Stimulated activated CD8-positive, alpha-beta memory T cell treated with anti-CD3 and anti-CD28 coated beads, Interleukin-4, amount 100 ng/mL, for 1 hour (primary cell): ENCODE measurements at places on chromosomes 12 and 14.
A peak's percentile ranks its signal among the peaks of the same experiment; 100 is the strongest.

DNA sequence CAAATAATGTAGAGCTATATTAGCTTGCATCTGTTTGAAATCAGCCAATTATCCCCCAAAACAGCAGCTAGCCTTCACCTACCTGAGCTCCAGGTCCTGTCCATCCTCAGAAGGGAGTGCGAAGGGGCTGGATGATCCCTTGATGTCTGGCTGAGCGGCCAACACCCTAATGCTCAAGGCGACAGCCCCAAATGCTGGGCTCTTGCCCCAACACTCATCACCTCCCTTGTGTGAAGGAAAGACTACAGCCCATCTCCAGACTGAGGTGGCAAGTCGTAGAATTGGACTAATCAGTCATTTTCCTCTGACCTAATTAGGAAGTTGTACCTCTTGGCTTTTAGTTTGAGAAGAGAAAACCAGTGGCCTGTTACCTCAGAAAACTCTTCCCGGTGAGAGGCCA lies 16.3 kb upstream of the MDM1 start:
- no peak for DNase-seq

DNA sequence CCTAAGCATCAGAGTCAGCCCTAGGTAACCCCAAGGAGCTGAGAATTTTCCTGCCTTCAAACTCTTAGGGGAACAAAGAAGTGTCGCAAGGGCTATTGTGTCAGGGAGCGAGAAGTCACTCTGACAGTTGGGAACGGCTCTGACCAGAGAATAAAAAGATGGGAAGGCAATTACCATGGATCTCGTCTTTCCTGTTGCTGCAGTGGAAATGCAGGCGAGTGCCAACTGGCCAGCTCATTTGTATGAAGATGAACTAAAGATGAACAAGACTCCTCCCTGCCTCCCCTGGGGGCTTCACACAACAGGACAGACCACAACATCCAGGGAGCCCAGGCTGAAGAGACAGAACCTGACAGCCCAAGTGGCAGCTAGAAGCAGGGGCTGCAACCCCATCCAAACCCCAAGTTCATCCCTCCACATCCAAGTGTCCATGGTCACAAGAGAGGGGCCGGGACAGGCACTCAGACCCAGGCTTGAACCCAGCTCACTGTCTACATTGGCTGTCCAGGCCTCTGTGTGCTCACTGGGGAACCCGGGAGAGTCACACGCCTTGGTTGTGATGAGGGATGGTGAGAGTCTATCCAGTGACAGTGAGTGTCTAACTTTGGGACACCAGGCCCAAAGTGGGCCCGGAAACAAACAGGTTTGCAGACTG lies 322.4 kb downstream of the BCL11B start:
- no peak for DNase-seq

- no peak for DNase-seq
These were observed 10.2 kb downstream of the RCOR1 start for GRCh38 chr14:102602421-102603292.

DNA sequence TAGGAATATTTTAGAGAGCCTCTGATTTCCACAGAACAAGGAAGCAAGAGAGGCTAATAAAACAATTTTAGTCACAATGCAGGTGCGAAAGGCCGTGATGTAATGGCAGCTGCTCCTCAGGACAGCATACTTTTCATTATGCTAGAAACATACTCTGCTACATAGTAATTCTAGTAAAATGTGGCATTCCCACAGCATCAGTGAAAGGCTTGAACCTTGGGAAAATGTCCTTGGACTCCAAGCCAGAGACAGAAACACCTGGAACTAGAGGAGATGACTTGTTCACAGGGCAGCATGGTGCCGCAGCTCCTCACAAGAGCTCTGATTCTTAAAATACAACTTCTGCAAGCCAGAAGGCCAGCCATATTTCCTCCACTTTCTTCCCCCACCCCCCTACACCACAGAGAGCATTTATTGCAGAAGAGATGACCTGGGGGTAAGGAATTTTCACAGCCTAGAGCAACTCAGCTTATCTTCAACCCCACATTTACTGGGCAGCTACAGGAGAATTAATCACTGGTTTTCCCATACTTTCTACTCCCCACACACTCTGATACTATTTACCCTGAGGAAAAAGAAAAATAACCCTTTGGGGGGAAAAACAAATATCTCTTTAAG lies 15.8 kb downstream of the ABCC9 start:
- no peak for DNase-seq

DNA sequence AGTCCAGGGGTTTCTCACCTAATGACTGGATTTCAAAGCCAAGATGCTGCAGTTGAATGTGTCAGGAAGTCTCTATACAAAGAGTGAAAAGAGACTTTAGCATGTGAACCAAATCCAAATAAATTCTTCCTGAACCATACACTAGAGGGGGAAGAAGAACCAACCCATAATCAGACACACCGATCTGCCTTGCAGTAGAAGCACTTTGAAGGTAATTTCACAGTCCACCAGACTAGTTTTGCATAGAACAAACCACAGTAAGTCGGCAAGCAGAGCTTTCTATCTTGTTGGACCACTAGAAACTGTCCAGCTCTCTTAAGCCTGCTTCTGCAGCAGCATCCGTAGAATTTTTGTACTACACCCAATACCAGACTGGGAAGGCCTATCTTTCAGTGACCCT lies 39.3 kb downstream of the FIGNL2 start:
- no peak for DNase-seq

DNA sequence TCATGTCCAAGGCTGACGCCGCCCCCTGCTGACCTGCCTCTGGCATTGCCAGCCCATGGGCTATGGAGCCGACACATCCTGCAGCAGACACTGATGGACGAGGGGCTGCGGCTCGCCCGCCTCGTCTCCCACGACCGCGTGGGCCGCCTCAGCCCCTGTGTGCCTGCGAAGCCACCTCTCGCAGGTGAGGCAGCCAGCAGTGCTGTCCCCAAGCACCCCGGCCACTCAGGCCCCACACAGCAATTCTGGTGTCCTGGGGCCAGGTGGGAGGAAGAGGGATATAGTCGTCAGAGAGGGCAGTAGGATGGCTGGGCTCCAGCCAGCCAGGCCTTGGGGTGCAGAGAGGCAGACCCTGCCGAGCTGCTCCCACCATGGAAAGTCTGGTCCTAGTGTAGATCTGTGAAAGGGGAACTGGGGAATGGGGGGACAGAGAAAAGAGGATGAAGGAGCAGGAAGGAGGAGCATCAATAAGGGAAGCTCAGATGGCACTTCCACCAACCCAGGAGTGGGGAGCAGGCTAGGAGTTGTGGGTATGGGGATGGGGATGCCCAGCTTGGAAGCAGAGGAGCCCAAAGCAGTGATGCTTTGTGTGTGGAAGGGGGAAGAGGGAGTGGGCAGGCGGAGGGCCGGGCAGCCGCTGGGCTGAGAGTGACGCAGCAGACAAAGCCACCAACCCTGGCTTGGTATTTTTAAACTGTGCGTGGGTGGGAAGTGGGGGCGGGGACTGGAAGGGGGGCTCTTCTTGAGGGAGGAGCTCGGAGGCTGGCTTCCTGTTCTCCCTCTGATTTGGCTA lies 4.7 kb downstream of the NAB2 start:
- DNase-seq = no peak

GRCh38 chr12:66066137-66066928 lies 64.2 kb downstream of the LLPH start:
- DNase-seq = no peak

GRCh38 chr14:99150236-99150635 lies 121.8 kb downstream of the BCL11B start:
- DNase-seq = no peak

- peak; percentile 43 for DNase-seq
These were observed 602 bp upstream of the FBXO33 start for GRCh38 chr14:39432619-39433451.

- no peak for DNase-seq
These were observed 9.6 kb downstream of the OR6S1 start for GRCh38 chr14:20631880-20632389.

- DNase-seq = no peak
These were observed 11.6 kb downstream of the HIP1R start for GRCh38 chr12:122846622-122847515.

DNA sequence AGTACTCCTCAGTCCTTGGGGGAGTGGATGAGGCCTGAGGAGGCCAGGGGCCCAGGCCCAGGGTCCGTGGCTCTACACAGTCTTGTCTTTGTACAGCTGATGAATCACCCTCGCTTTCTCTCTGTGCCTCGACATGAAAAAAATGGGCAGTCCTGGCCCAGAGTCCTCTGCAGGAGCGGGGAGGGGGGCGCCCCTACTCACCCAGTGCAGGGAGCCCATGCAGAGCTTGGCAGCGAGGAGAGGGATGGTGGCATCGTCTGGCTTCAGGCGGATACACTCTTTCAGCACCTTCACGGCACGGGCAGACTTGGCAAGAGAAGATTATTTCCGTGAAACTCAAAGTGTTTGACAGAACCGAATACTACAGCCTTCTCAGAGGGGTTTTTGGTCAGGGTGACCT lies 159.3 kb downstream of the TTC7B start:
- DNase-seq = no peak

DNA sequence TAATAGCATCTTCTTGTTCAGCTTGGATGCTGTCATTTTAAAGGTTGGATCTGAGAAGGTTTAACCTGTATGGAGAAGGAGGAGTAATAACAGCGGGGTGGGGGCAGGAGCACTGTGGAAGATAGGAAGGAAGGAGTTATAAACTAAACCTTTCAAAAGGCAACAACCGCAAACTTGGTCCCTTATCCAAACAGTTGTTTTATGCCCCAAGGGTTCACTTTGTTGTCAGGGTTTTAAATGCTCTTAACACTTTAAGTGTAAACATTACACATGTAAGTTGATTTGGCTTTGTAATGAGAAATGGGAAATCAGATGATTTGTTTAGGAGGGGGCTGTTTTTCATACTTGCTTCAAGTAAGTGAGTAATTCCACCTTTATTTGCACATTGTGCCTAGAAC lies 3.0 kb downstream of the NPAS3 start:
- no peak for DNase-seq

- no peak for DNase-seq
These were observed 1.8 kb upstream of the TMEM19 start for GRCh38 chr12:71684081-71684480.
